ENCODE measurements at places on chromosomes 2 and 18.

DNA sequence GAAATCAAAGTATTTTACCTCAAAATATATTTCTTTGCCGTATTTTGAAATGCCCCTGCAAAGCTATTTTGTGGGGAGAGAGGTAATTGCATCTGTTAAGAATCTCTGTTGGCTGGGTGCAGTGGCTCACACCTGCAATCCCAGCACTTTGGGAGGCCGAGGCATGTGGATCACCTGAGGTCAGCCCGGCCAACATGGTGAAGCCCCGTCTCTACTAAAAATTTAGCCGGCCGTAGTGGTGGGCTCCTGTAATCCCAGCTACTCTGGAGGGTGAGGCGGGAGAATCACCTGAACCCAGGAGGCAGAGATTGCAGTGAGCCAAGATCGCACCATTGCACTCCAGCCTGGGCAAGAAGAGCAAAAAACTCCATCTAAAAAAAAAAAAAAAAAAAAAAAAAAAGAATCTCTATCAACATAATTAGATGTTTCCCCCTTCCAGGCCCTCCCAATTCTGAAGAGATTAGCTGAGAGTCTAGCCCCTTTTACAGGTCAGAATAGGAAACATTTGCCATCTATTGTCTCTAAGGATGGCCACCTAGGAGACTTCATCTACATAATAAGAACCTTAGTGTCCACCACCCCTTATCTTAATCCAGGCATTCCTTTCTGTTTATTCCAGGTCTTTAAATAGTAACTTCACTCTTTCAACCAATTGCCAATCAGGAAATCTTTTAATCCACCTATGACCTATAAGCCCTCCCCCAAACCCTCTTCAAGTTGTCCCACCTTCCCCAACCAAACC lies 3.5 kb upstream of the TRAPPC8 start:
- no peak for DNase-seq

GRCh38 chr2:10772868-10773215 lies 39.7 kb downstream of the PDIA6 start:
- no peak for DNase-seq

- DNase-seq: no peak
Observed at GRCh38 chr2:109499566-109499965, 114.2 kb downstream of the SEPTIN10 start.

- no peak for DNase-seq
Observed at GRCh38 chr18:40120796-40121391, 1834.1 kb upstream of the PIK3C3 start.

- no peak for DNase-seq
Observed at GRCh38 chr2:161427664-161428587, 11.8 kb downstream of the TBR1 start.

- DNase-seq: no peak
Observed at GRCh38 chr2:135985826-135986393, 484 bp upstream of the DARS1 start.

All from amygdala (tissue), 56 donors.